ENCODE measurements at places on chromosomes 6 and 20.

DNA sequence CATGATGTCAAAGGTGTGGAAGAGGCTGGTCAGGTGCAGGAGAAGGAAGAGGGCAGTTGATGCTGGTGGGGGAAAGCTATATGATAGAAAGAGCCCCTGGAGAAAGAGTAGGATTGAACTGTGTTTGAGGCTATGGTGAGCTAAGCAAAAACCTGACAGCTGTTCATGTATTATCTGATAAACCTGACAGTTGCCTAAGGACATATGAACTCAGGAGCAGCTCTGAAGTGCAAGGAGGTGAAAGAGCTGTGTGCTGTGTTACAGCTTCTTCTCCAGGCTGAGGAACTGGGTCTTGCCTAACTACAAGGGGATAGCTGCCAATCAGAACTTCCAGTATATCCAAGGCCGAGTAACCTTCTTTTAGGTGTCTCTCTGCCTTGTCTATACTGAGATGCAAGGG, 81.8 kb downstream of the LCA5 start:
- DNase-seq: no peak

GRCh38 chr6:130716466-130716865, 110.7 kb upstream of the SMLR1 start:
- no peak for DNase-seq

DNA sequence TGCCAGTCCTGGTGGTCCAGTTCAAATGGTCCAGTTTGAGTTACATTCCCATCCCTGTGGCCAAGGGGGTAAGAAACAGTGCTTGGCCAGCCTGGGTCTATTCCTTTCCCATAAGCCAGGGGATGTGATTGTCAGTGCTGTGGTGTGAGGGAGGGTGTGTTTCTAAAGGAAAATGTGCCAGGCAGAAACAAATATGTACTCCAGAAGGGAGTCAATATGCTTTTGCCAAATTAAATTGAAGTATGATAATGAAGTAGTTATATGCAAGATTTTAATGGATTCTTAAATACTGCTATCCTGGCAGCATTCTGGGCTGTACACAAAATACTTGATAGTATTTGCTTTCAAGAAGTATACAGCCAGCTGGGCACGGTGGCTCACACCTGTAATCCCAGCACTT, 16.6 kb upstream of the PAQR8 start:
- no peak for DNase-seq

GRCh38 chr20:49615401-49616153, 47.6 kb upstream of the PTGIS start:
- DNase-seq: no peak

DNA sequence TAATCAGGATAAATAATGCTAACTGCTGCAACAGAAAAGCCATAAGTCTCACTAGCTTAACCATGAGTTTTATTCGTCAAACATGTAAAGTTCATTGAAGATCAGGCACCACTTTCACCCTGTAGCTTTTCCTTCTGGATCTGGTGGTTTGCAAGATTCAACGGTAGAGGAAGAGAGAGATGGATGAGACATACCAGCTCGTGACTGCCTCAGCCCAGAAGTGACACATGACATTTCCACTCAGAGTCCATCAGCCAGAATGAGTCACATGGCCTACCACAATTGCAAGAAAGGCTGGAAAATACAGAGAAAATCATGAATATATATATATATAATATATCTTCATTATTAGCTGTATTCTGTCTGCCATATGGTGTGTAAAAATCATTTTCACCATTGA, 29.0 kb downstream of the SPTLC3 start:
- DNase-seq: no peak

DNA sequence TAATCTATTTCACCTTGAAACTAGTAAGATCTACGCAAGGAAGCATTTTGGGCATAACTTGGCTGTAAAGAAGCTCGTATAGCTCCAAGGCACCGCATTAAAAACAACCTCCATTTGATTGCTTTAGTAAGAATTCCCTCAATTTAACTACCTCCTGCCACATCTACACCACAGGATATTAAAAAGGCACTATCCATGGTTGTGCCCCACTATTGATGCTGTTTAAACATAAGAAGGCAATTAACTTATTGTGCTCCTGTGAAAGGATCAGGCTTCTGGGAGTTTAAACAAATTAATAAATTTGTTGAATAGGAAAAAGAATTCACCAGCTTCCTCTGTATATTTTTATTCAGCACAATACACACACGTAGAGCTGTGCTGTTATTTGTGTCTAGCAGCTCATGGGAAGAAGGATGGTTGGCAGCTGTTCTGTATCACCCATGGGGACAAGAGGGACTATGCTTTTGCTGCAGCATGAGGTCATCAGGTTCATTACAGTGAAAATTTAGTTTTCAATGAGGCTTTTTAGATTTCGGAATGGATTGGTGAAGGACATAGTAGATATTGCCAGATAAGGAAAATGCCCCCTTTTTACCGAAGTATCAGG, 513.3 kb downstream of the HAO1 start:
- no peak for DNase-seq
